ENCODE measurements at places on chromosomes 4 and X.

GRCh38 chr4:55553441-55554201, 6.9 kb upstream of the CLOCK start:
- no peak for DNase-seq

DNA sequence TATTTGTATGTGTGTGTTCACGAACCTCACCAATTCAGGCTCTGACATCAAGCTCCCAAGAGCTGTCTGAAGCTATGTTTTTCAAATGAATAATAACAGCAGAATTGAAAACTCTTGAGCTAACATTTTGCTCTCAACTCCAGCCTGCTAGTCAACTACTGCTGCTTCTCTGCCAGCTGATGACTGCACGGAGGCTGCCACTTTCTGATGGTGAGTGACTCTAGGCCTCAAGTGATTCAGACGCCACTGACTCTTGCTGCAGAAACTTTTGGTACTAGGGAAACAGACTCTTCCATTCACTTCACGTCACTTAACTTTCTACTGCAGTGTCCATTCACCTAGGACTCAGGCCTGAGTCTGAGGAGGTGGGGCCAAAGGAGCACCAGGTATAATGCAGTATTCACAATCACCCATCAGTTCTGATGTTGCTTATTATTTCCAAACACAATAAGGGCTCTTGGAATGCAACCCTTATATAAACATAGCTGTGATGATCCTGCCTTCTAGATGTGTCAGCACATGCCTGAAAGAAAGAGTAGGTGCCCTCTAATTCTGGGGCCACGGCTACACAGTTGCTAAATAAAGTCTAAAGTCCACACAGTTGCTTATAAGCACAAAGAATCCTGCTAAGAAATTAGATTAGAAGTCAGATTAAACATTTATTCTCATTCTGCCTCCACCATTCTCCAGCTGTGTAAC, 16.0 kb downstream of the PRDM8 start:
- DNase-seq = no peak

DNA sequence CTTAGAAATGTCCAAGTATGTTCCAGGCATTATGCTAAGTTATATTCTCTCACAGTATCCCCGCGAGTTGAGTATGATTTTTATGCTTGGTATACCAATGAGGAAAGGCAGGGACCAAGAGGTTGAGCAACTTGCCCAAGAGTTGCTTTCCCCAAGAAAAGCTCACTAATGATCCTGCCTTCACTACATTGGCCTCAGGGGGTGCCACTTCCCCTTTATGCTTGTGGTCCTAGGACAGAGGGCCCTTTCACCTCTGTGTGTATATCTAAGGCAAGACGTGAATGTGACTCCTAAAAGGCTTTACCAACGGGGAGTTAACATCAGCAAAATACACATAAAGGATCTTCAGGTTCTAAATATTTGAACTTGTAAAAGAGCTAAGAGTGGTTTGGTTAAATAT, 164.4 kb upstream of the CPEB2 start:
- no peak for DNase-seq

DNA sequence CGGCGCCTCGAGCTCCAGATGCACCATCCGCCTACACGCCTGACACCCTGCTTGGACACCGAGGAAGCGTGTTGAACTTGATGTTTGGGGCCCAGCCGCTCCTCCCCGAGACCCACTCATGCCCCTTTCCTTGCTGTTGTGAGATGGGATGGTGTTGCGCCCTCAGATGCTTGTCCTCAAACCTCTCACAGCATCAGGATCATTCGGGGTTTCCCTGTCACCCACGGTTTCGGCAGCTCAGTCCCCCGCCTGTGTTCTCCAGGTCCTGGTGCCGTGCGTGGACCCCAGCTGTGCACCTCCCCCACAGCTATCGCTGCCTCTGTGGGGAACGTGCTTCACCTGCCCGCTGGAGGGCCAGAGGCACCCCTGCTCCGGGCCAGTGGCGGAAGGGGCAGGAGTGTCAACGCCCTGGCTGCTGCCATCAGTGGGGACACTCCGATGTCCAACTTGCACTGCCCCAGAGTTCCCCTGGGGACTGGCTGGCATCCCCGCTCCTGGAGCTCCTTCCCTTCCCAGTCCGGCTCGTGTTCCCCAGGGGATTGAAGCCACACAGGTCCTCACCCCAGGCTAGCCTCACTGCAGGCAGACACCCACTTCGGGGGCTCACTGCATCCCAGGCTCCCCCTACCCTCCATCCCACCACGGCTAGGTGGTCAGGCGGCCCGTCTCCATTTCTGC, 82.3 kb upstream of the ADRA2C start:
- DNase-seq = no peak

DNA sequence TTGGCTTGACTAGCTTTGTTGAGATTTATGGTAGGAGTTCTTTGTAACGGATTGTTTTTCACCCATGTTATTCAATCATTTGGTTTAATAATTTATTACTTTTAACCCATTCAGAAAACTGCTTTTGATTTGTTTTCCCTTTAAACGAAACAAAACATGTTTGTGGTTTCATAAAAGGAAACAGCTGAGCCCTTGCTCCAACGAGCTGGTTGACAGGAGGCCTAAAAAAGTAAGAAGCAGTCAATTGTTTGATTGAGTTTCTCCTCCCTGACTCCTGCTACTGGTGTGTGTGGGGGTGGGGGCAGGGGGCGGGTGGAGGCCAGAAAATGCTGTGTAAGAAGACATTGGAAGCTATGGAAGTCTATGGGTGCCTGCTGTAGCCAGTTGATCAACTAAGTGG, 102.8 kb downstream of the CHRDL1 start:
- no peak for DNase-seq

GRCh38 chr4:2390784-2391421, 27.5 kb downstream of the ZFYVE28 start:
- DNase-seq = no peak

- no peak for DNase-seq
Measured at GRCh38 chr4:55834086-55834795, 14.7 kb downstream of the EXOC1L start.
